Cerebellum (tissue), 4 donors: ENCODE measurements at places on chromosomes 7 and 10.
A peak's percentile ranks its signal among the peaks of the same experiment; 100 is the strongest.

DNA sequence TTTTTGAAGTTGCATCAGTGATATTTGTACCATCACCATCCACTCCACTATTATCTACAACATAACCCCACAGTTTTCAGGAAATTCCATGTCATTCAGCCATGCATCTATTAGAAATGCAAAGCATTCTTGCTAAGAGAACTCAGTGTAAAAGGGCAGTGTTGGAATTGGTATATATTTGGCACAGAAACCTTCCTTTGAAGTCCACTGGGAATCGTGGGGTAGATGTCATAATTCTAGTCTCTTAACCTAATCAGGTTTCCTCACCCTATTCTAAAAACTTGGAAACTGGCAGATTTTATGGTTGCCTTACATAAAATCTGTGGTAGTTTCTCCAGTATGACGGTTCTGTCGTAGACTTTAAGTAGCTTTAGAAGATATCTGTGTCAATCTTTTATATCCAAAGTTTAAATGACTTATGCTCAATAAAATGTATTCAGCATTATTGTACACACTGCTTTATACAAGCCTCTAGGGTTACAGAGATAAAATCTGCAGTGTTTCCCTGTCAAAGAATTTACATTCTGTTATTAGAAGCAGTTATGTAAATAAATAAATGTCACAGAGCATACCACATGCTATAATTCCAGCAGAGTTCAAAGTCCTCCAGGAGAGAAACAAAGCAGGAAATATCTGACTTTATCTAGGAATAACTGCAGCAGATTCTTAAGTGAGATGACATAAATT lies 704.4 kb upstream of the CELF2 start:
- DNase-seq: no peak

DNA sequence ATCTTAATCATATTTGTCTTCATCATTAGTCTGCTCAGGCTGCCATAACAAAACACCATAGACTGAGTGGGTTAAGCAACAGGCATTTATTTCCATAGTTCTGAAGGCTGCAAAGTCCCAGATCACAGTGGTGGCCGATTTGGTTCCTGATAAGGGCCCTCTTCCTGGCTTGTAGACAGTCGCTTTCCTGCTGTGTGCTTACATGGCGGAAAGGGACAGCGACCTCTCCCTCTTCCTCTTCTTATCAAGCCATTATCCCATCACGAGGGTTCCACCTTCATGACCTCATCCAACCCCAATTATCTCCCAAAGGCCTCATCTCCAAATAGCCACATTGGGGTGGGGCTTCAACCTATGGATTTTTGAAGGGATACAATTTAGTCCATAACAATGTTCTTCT lies 84.0 kb downstream of the LYZL1 start:
- no peak for DNase-seq

- DNase-seq: no peak
Measured at GRCh38 chr10:21327289-21327993, 198.0 kb downstream of the SKIDA1 start.

- peak; percentile 77 for DNase-seq
Measured at GRCh38 chr10:44963772-44964633, 4.4 kb downstream of the RASSF4 start.

DNA sequence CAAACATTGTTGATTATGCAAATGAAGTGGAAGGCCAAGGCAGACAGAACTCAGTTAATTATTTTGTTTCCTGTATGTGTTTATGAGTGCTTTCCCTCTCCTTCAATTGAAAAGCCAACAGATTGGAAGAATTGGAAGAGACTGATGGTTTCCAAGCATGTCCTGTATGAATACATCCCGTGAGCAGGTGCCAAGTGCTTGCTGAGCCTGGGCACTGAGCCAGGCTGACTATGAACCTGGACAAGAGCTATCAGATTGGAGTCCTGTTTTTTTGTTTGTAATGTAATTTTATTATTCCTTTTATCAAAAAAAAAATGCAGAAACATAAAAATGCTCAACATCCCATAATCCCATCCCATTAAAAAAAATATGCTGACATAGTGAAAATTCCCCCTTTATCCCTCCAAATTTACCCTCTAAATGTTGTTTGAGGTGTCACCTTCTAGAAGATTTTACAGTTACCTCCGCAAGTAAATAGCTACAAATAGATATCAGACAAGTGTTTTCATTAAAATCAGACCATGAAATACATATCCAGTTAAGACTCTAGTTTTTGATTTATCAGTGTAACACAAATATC lies 449.5 kb downstream of the GRID1 start:
- peak; percentile 78 for DNase-seq

DNA sequence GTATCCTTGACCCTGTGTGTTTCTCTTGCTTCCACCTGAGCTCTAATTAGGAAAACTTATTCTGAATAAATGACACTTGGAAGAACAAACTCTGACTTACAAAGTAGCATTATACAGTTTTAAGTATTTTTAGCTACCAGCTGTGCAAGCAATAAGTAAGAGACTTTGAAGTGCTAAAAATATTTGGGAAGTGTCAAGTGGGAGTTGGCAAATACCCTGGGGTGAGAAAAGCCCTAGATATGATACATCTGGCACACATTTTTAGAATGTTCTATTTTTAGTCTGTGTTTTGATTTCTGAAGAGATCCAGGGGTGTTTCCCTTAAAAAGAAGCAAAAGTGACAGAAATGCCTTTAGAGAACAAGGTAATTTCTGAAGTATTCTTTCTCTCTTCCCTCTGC lies 132.7 kb upstream of the TEX47 start:
- DNase-seq: no peak

DNA sequence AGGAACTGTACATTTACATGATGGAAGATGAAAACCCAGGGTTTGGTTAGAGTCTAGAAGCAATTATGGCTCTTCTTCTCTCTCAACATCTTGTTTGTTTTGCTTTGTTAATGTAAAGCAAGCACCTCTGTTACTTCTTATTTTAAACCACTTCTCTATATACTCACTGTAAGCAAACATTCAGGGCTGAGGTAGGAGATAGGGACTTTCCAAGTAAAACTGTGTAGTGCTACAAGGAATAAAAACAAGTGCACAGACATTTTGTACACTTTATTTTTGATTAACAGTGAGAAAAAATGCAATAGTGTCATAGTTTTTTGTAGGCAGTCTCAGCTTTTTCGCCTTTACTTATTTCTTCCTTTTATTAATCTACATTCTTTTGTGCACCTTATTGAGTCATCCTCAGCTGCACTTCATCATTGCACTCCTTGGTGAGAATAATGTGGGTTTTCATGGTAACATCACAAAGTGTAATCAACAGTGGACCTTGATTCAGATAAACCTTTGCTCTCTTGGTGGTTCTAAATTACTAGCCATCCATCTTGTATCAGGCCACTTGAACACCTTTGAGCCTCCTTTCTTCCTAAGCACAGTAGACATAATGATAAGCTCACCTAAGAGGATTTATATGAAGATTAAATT lies 52.9 kb downstream of the ELMO1 start:
- no peak for DNase-seq

- no peak for DNase-seq
Measured at GRCh38 chr10:36538953-36539586, 586.3 kb upstream of the ANKRD30A start.

DNA sequence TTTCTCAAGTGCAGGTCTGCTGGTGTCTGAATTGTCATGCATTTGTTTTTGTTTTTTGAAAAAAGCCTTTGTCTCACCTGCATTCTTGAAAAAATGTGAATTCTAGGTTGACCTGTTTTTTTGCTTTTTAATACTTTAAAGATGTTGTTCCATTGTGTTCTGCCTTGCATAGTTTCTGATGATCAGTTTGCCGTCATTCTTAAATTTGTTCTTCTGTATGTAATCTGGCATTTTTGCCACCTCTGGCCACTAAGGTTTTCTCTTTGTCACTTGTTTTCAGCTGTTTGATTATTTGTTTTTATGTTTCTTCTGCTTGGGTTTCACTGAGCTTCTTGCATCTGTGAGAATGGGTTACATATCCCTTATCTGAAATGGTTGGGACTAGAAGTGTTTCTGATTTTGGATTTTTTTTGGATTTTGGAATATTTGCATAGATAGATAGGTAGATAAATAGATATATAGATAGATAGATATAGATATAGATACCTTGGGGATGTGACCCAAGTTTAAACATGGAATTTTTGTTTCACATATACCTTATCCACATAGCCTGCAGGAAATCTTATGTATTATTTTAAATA lies 16.5 kb downstream of the MGMT start:
- DNase-seq: no peak

DNA sequence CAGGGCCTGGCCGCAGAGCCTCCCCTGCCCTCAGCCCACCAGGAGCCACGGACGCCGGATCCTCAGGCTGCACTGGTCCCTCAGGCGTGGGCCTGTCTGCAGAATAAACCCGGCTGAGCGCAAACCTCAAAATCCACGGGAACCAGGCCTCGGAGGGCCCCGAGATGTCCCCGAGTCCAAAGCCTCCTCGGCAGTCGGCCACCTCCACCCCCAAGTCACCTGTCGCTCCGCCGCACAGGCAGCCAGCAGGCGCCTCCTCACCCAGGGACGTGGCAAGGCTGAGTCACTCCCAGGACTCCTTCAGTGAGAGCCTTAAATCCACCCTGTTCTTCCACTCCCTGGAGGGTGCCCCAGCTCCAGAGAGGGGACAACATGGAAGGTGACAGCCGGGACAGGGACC lies 33.2 kb downstream of the STK32C start:
- DNase-seq: no peak

DNA sequence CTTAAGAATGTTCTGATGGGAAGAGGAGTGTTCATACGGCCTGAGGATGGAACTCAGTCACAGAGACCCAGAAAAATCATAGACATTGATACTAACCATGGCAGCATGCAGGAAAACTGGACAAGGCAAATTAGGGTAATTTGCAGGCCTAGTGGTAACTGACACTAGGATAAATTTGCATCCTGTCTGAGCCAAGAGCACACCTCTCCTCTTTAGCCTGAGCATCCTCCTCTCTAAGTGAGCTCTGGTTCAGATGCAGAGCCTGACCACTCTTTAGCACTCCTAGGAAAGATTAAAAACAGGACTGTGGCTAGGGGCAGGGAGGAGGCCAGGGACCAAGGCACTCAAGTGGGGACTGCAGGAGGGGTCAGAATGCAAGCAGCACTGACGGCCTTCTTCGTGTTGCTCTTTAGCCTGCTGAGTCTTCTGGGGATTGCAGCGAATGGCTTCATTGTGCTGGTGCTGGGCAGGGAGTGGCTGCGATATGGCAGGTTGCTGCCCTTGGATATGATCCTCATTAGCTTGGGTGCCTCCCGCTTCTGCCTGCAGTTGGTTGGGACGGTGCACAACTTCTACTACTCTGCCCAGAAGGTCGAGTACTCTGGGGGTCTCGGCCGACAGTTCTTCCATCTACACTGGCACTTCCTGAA lies at the start of gene TAS2R41:
TSS of gene TAS2R41 (plus strand) at position 373 of the 650 bp plus-strand sequence. CDS start at position 373, 0 bp downstream.
- DNase-seq: no peak

GRCh38 chr10:15805395-15806058 lies 54.8 kb downstream of the MINDY3 start:
- DNase-seq: no peak

GRCh38 chr10:35934642-35934995 lies 292.5 kb upstream of the FZD8 start:
- no peak for DNase-seq

DNA sequence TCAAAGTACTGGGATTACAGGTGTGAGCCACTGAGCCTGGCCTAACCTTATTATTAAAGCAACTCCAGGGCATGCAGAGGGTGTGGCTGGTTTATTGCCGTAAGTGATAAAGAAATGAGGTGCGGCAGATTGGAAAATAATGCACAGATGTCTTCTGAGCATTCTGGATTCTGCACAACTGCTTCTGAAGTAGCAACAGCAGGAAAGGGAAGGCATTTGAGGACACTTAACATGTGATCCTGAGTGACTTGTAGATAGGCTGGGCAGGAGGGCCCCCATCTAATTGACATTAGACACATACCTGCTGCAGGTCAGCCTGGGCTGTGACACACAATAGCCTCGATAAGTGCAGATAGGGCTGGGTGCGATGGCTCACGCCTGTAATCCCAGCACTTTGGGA lies 5.6 kb downstream of the RHBDD2 start:
- no peak for DNase-seq

- DNase-seq: peak; percentile 70
Measured at GRCh38 chr7:152462995-152463708, 27.3 kb upstream of the KMT2C start.

GRCh38 chr10:118045837-118046394 lies 825 bp downstream of the RAB11FIP2 start:
- peak; percentile 48 for DNase-seq

DNA sequence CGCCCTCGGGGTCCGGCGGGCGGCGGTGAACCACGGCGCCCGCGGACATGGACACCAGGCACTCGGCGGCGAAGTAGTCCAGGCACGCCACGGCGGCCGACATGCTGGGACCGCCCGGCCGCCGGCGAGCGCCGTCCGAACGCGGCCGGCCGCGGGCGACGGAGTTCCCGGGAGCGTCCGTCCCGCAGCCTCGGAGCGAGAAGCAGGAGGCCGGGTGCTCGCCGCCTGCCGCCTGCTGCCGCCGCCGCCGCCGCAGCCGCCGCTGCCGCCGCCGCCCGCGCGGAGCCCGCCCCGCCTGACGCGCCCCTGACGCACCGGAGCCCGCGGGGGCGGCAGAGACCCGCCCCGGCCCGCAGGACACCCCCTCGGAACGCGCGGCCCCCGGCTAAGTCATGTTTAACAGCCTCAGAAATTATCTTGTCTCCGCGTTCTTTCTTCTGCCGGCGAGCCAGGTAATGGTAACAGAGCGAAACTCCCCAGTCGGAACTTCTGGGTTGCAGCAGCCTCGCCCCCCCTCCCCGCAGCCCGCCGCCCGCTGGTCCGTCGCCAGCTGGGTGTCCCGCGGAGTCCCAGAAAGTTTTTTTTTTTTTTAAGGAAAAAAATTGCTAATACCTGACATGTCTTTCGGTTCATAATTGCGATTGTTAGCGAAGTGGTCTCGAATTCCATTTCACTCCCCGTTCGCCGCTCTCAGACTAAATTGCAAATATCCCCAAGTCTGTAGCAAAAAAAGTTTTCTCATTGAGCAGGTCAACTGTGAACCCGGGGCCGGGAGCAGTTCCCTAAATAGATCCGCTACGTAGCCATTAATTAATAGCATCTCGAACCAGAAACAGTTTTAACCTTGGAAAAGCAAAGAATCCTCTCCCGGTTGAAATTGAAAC lies at the start of gene KLF14:
TSS of gene KLF14 (minus strand) at position 277 of the 884 bp plus-strand sequence. CDS start at position 103, 174 bp downstream.
- no peak for DNase-seq

GRCh38 chr7:41695661-41696322 lies 7.1 kb downstream of the INHBA start:
- DNase-seq: no peak

GRCh38 chr10:47418966-47419365 lies 34.9 kb upstream of the ZNF488 start:
- no peak for DNase-seq

DNA sequence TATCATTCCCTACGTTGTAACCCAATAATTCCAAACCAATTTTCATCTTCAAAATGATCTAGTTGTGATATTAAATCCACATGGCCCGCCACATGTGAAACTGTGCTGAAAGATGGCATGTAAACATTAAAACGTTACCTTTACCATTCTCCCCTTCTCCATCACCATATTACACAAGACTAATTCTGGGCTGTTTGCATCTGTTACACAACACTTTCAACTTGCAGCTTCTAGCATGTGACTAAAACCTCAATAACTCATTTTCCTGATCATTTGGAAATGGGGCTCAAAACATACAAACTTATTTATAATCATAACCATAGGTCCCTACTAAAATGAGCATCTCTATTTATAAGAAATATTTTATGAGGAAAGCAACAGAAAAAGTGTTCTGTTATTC lies 4.7 kb downstream of the MTERF1 start:
- DNase-seq: no peak
